Left kidney (tissue), 8 donors: ENCODE measurements at places on chromosomes 13 and 19.

GRCh38 chr19:1863638-1864479 lies 480 bp upstream of the KLF16 start:
- DNase-seq, result peak; percentile 90

DNA sequence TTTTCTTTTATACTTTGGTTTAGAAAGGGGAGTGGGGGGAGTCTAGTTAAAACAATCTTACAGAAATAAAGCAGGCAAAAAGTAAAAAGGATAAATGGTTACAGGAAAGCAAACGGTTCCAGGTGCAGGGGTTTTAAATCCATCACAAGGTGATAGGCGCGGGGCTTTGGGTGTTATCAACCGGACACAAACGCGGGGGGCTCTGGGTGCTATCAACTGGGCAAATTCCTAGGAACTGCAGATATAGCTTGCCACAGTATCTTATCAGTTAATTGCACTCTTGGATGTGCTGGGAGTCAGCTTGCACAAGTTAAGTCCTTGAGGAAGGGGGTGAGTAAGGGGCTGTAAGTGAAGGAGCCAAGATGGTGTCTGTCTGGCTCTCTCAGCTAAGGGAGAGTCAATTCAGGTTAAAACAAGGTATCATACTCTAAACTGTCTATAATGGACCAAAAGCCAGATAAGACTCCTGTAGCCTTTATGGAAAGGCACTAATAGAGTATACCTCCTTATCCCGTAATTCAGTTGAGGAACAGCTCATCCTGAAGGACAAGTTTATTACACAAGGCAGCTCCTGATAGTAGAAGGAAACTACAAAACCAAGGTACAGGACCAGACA lies 32.6 kb upstream of the ZSCAN5A start:
- DNase-seq, result no peak

GRCh38 chr19:10998045-10998533 lies 37.3 kb downstream of the SMARCA4 start:
- no peak for DNase-seq

DNA sequence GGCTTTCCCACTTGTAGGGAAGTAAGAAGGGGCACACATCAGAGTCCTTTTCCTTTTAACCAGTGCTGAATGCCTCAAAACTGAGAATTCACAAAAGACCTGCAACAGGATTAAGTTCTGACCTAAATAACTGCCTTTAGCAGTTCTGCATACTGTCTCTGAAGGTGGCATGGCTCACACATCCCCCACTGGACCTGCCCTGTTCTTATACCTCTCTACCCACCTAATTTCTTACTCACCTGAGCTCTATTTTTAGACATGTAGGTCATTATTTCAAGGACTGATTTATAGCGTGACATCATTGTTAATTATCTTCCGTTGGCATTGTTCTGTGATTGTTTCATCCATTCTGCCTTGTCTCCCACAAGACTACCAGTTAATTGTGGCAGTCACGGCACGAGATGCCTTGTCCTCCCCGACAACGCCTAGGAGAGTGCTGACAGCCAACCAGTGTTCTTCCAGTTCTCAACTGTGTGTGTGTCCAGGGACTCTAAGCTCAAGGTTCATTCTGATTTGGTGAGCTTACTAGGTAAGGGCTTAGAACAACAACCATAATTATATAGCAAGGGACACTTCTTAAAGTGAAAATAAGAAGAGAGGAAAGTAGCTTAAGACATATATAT lies 27.1 kb upstream of the UBL3 start:
- DNase-seq, result no peak

GRCh38 chr19:31450696-31451095 lies 101.5 kb upstream of the TSHZ3 start:
- DNase-seq, result no peak

- DNase-seq, result no peak
Measured at GRCh38 chr19:29785955-29786589, 25.7 kb upstream of the CCNE1 start.

DNA sequence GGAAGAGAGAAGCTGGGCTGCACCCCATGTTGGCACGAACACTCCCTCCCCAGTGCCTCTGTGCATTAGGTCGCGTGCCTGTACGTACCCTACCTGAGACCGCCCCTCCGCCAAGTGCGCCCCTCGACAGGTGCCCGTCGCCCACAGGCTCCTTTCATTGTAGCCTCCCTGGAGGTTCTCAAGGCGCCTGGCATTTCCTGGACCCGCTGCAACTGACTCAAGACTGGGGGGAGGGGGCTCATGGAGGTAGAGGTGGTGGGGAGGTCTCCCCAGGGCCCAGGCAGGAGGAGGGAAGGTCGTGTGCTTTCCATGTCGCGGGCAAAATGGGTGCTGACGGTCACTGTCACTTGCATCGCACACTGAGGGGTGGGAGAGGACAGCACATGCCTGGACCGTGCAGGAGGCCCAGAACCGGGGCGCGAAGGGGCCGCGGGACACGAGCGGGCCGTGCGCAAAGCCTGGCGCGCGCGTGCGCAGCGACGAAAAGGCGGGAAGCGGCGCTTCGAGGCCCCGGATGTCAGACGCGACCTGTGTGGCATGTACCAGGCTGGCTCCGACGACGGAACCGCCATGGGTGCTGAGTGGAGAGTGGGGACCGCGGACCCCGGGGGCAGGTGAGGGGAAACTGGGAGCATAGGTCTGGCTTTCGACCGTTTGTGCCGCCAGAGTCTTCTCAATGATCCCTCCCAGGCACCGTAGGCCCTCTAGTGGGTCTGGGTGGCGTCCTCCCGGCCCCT lies 16.5 kb downstream of the NFIX start:
- DNase-seq, result no peak

DNA sequence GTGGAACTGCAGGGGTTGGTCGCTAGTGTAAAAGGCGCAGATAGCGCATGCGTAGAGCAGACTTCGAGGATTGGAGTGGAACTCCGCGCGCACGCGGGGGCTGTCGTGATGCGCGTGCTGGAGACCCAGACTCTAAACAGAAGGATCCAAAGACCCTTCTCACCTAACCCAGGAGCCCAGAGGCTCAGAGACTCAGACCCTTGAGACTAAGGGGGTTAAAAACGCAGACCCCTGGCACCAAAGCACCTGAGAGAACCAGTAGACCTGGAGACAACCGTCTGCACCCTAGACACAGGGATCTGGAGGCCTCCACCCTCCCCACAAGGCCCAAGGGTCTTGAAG lies 567 bp upstream of the CTU1 start:
- DNase-seq, result no peak

DNA sequence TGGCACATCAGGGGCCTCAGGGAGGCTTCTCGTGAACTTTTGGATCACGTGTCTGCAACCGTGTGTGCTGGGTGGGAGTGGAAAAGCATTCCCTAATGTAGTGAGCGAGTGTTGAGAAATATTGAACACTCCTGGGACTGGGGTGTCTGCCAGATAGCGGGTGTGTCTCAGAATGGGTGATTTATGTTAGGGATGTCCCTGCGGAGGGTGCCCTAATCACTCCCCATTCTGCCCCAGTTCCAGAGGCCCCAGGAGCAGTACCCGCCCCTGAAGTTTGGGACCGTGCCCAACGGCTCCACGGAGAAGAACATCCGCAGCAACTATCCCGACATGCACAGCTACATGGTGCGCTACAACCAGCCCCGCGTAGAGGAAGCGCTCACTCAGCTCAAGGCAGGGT lies 24.2 kb upstream of the GRWD1 start:
- DNase-seq, result no peak

- no peak for DNase-seq
Measured at GRCh38 chr13:94534166-94534565, 54.7 kb upstream of the DCT start.

DNA sequence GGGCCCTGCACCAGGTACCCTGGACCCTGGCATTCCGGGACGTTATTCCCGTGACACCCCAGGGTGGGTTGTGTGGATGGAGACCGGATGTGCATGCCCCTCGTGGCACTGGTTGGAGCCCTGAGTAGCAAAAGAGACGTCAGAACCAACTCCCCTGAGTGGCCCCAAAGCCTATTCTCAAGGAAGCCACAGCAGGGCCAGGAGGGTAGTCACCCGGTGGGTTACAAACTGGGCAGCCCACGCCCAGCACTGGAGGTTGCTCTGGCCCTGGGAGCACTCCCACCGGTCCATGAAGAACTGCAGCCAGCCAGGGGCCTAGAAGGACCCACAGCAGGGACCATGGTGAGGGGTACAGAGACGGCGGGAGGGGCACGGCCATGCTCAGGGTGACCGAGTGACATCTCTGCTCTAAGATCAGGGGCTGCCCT lies 7.5 kb downstream of the KLF16 start:
- DNase-seq, result no peak

DNA sequence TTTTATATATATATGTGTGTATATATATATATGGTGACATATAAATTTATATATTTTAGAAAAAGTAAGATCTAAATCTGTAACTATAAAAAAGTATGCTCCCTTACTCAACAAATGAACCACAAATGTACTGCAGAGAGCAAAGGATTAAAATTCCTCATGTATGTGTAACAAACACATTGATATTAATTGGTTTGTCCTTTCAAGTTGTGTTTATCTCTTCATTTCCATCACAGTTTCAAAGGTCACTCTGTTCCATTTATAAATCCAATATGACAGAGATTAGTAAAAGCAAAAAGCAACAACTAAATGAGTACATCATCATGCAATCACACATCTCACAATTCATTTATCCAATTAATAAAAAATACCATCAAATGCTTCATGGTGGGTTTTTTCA lies 247.9 kb downstream of the DACH1 start:
- DNase-seq, result no peak

DNA sequence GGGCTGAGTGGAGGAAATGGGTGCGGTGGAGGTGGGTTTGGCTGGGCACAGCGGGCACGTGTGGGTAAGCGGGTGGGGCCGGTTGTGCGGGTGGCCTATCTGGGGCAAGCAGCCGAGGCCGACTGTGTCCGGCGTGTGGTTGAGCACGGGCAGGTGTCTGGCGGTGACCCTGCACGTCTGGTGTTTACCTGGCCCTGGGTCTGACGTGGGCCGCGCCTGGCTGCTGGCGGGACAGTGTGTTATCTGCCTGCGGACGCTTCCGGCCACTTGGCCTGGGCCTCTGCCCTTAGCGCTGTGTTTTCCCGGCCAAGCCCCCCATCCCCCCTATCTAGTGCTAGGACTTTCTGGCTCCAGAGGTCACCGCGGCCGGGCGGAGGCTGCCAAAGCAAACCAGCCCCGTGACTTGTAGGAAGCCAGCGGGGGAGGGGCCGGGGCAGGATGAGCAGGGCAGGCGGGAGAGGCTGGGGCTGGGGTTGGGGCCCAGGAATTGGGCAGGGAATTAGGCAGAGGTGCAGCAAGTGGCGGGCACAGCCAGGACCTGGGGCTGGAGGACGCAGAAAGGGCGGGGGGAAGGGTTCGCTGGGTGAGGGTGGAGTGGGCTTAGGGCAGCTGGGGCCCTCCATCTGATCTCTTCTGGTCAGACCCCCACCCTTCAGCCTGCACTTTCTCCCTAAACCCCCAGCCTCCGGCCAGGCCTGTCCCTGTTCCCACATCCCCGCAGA lies 534 bp upstream of the HPN start:
- DNase-seq, result peak; percentile 38

GRCh38 chr13:25691654-25692053 lies 319.9 kb downstream of the ATP8A2 start:
- DNase-seq, result no peak

DNA sequence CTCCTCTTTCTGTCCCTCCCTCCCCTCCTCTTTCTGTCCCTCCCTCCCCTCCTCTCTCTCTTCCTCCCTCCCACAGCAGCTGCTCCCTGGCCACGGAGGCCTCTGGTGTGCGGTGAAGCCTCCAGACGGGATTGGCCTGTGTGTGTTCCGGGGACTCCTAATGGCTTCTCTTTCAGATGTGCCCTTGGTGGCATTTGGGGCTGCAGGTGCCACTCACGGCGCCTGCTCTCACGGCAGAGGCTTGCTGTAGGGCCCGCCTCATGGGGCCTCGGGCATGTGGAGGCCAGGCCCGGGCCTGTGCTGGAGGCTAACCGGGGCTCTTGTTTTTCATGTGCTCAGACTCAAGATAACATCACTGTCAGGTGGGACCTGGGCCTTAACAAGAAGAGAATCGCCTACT lies 20.9 kb downstream of the UPF1 start:
- no peak for DNase-seq

DNA sequence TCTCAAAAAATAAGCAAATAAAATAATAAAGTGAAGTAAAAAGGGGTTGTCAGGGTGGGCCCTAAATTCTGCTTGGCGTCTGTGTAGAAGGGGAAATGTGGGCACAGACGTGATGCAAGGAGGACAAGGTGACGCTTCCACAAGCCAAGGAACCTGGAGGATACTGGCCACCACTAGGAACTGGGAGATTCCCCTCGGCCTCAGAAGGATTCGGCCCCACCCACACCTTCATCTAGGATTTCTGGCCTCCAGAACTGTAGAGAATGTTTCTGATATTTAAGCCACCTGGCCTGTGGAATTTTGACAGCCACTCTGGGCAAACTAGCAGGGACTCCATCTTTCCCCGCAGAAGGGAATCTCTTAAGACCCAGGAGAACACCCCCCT lies 1.1 kb downstream of the PLEKHJ1 start:
- DNase-seq, result no peak

GRCh38 chr19:38733241-38733492 lies 11.1 kb downstream of the CAPN12 start:
- DNase-seq, result no peak

DNA sequence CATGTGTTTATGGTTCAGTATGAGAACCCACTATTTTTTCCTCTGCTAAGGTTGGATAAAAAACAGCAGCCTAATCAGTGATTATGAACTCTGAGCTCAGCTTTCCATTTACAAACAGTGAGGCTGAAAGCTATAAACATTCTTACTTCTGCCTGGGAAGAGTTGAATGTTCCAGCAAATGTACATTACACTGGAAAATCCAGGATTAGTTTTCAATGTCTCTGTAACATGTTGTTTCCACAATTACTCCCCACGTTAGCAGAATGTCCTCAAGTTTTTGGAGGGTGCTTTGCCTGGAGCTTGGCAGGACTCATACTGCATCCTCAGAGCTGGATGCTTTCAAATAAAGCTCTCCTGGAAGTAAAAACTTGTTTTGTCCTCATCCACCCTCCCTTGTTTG lies 150.4 kb downstream of the POSTN start:
- no peak for DNase-seq

GRCh38 chr19:48719263-48720171 lies at the start of gene MAMSTR:
Gene MAMSTR (minus strand): TSS chr19:48719725. CDS start chr19:48719031, 694 bp downstream.
- no peak for DNase-seq

- DNase-seq, result no peak
Measured at GRCh38 chr19:35414442-35414841, 33.6 kb upstream of the FFAR2 start.

GRCh38 chr19:53808710-53809125 lies 15.4 kb downstream of the NLRP12 start:
- peak; percentile 20 for DNase-seq

GRCh38 chr13:57653229-57653989 lies 21.9 kb downstream of the PCDH17 start:
- no peak for DNase-seq
